ENCODE measurements at places on chromosomes 3 and 15.

DNA sequence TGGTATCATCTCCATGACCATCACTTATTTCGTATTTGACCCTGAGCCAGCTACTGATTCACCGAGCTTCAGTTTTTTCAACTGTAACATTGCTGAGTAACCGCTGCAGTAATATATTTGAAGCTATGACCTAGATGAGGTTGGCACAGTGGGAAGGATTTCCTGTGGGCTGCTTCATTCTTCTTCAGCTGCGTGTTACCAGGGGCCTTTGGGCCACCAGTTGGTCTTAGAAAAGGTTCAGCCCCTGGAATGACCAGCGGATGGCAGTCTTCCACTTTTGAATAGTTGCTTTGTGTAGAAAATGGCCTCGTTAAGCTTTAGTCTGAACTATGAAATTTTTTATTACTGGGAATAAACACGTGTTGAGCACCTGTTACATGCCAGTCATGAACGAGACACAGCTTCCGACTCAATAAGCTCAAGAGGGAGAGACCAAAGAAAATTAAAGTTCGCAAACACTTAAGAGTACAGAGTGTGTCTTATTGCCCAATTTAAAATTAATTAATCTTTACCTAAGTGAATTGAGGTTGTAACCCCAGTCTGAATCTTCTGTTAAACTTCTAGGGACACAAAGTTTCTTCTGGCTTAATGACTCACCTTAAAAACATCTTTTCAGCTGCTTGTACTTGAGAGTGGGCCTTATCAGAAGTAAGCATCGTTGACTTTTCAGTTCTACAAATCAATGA lies 57.6 kb upstream of the NR2E3 start:
- peak; percentile 54 for DNase-seq

DNA sequence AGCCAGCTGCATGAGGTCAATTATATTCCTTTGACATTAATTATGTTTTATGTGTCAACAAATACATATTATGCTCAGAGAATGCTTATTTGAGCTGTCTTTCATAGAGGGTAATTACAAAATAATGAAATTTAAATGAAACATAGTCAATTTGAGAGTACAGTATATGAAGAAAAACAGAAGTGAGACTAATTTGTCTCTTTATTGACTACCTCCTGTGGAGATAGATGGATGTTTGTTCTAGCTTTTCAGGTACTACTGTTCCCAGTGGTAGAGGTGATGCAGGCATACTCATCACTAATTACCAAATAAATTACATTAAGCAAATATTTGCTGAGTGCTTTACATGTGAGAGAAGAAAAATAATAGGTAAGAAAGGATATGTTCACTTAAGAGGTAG lies 1129.6 kb downstream of the OTOL1 start:
- no peak for DNase-seq

- DNase-seq = no peak
Observed at GRCh38 chr15:92043283-92043682, 189.8 kb downstream of the SLCO3A1 start.

- DNase-seq = no peak
Observed at GRCh38 chr15:99992611-99993231, 259.5 kb upstream of the LYSMD4 start.

DNA sequence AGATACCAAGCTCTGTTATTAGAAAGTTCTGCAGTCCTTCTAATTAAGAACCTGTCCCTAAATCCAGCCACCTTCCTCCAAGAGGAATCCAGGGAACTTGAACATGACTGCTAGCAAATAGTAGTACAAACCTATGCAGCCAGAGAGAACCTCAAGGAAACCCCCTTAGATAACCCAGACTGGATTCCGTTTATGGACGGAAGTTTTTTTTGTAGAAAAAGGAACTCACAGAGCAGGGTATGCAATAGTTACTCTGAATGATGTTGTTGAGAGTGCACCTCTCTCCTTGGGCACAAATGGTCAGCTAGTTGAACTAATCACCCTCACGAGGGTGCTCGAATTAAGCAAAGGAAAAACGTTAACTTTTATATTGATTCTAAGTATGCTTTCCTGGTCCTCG lies 40.8 kb downstream of the TM4SF18 start:
- no peak for DNase-seq

DNA sequence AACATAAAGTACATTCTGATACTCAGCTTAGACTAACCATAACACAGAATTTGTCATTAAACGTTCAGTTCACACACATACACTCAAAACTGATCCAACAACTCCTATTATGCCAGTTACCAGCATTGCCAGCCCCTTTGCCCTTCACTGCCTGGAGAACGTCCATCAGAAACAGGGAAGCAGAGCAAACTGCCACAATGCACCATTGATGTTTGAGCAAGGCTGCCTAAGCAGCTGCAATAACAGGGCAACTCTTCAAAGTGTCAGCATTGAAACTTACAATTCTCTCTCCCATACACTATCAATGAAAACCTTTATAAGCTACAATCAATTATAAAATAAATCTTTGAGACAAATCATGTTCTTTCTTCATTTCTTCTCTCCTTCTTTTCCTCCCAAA lies 85.1 kb downstream of the ZBTB20 start:
- no peak for DNase-seq

- no peak for DNase-seq
Observed at GRCh38 chr3:141094790-141095545, 43.8 kb downstream of the SPSB4 start.

DNA sequence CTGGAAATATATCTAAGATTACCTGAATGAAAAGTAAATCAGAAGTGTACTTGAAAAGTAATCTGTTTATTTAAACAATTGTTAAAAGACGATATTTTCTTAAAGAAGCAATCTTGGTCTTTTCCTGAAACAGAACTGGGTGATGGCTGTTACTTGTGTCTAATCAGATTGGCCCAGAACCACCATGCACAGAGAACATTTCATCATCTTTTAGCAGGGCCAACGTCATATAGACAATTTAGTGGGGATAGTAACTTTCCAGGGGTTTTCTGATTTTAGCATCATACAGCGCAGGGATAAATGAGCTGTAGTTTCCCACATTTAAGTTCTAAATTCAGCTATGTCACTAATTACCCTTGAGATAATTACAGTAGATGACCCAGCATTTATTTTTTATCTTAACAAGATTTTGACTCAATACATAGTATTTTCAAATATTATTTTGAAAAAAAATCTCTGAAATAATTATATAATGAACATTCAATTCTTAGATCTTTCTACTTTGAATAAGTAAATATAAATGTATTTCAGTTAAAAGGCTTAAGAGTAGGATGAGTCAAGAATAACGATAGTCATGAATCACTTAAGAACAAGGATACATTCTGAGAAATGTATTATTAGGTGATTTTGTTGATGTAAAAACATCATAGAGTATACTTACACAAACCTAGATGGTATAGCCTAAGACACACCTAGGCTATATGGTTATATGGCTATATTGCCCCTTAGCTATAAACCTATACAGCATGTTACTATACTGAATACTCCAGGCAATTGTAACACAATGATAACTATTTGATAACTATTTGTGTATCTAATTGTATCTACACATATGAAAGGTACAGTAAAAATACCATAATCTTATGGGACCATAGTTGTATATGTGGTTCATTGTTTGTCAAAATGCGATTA lies 103.8 kb upstream of the MME start:
- DNase-seq = no peak

- DNase-seq = no peak
Observed at GRCh38 chr15:37037850-37038715, 62.3 kb downstream of the MEIS2 start.

GRCh38 chr3:53552730-53553129 lies 58.3 kb downstream of the CACNA1D start:
- DNase-seq = no peak

DNA sequence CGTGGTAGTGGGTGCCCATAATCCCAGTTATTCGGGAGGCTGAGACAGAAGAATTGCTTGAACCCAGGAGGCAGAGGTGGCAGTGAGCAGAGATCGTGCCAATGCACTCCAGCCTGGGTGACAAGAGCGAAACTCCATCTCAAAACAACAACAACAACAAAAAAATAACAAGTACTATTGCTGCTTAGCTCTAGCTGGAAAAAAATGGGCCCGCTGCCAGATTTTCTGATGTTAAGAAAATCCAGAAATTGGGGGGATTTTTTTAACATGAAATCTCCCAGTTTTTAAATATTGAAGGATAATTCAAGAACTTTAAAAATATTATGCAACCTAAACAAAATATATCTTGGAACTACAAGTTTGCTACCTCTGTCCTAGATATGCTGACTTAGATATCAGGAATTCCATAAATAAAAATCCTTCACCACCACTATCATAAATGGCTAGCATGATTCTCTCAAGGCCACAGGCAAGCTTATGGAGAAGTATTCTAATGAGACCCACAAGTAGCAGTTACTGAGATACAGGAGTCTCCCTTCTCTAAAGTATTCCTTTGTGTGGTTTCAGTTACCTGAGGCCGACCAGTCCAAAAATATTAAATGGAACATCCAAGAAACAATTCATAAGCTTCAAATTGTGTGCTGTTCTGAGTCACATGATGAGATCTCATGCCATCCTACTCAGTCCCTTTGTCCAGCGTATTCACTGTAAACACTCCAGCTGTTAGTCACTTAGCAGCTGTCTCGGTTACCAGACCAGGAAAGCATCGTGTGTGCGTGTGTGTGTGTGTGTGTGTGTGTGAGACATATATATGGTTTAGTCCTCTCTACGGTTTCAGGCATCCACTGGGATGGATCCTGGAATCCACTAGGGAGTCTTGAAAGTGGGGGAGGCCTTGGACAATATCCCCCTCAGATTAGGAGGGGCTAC lies 277.2 kb downstream of the TBL1XR1 start:
- DNase-seq = no peak

DNA sequence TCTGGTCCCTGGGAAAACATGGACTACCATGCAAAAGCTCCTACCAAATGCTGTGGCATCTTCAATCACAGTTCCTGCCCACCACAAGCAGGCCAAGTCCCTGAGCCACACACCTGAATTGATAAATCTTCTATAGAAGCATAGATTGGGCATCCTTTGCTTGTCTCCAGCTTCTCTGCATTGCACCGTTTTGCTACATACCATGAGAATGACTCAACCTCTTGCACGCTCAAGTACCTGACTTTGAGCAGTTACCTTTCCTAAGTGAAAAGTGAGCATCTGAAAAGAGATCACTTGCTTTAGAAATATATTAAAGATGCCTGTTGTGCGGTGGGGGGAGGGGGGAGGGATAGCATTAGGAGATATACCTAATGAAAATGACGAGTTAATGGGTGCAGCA lies 31.3 kb downstream of the GATM start:
- DNase-seq = no peak

- no peak for DNase-seq
Observed at GRCh38 chr15:66907826-66908743, 157.3 kb upstream of the SMAD3 start.

GRCh38 chr15:70499791-70500190 lies 263.6 kb downstream of the UACA start:
- no peak for DNase-seq

DNA sequence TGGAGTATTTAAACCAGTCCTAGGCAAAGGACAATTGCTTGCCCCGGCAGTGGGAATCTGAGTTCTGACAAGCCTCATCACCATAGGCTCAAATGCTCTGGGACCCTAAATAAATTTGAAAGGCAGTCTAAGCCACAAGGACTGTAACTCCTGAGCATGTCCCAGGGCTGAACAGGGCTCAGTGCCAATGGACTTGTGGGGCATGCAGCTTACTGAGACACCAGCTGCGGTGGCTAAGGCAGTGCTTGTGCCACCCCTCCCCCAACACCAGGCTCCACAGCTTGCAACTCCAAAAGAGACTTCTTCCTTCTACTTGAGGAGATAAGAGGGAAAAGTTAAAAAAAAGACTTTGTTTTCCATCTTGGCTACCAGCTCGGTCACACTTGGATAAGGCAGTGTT lies 289.7 kb upstream of the DCBLD2 start:
- DNase-seq = no peak

GRCh38 chr3:48898383-48899234 lies at the start of gene SLC25A20:
TSS of gene SLC25A20 (minus strand) at chr3:48898882. CDS start at chr3:48898794, 88 bp downstream.
- DNase-seq = peak; percentile 93

GRCh38 chr3:177463863-177464262 lies 266.6 kb upstream of the TBL1XR1 start:
- no peak for DNase-seq

GRCh38 chr3:100297784-100298183 lies 36.8 kb upstream of the NIT2 start:
- DNase-seq = no peak

DNA sequence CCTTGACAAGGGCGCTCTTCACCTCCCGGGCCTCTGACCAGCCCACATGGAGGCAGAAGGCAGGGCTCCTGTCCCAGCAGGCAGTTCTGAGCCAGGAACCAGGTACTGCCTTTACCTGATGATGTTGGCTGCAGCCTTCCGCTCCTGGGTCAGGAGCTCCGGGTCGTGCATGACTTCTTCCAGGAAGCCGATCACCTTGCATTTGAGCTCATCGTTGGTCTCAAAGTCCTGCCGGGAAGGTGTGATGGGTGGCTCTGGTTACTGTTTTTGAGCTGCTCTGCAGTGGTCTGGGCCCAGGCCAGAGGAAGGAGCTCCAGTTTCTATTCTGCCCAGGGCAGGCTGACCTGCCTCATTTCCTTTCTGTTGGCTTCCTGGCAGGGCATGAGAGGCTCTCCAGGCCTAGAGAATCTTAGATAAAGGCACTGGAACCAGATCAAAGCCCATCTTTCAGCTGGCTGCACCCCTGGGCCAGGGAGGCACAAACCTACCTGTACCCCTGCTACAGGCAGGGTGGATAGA lies 53.2 kb upstream of the CTSH start:
- DNase-seq = no peak

- DNase-seq = no peak
Observed at GRCh38 chr3:40782111-40782721, 257.5 kb downstream of the ZNF621 start.

DNA sequence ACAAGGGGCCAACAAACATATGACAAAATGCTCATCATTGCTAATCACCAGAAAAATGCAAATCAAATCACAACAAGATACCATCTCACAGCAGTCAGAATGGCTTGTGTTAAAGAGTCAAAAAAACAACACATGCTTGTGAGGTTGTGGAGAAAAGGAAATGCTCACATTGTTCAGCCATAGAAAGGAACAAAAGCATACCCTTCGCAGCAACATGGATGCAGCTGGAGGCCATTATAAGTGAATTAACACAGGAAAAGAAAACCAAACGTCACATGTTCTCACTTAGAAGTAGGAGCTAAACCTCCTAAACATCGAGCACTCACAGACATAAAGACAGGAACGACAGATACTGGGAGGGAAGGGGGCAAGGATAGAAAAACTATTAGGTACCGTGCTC lies 678.4 kb upstream of the GRM7 start:
- DNase-seq = no peak

- no peak for DNase-seq
Observed at GRCh38 chr15:23064156-23064555, 24.8 kb upstream of the TUBGCP5 start.

DNA sequence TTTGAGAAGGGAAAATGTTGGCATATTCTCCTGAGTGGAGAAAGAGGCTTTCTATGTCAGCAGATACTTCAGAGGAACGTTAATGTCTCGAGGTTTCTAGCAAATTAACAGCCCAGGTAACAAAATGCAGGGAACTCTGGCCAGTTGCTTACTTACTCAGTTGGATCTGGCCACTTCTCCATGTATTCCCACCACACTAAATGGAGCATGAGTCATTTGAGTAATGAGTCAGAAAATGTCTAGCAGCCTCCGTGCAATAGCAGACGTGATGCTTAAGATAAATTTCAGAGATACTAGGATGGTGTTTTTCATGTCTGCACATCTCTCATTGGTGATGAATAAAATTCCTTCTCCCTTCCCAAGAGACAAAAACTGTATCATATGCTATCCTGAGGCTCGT lies 671.5 kb downstream of the FHIT start:
- DNase-seq = no peak

GRCh38 chr3:125137358-125138033 lies 75.1 kb downstream of the SLC12A8 start:
- no peak for DNase-seq
